ENCODE measurements at places on chromosomes 16 and 17.

GRCh38 chr16:67470359-67470758 lies 10.6 kb downstream of the ATP6V0D1 start:
- DNase-seq, result peak; percentile 19

DNA sequence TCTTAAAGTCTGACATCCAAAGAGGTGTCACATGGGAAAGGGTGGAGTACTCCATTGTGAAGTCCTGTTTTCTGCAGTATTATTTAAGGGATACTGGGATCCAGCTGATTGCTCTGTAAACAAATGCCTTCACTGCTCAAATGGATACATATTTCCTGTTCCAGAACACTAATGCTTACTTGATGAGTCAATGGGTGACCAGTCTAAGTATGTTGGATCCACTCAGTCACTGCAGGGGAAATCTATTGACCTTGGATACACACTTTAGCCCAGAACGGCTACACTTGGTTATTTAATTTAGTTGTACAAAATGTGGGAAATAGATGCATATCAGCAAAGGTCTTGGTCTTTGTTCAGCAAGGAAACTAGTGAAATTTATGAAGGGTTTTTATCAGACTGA lies 261.4 kb downstream of the MAP2K4 start:
- DNase-seq, result no peak

GRCh38 chr17:40604327-40605080 lies 39.2 kb upstream of the CCR7 start:
- DNase-seq, result no peak

DNA sequence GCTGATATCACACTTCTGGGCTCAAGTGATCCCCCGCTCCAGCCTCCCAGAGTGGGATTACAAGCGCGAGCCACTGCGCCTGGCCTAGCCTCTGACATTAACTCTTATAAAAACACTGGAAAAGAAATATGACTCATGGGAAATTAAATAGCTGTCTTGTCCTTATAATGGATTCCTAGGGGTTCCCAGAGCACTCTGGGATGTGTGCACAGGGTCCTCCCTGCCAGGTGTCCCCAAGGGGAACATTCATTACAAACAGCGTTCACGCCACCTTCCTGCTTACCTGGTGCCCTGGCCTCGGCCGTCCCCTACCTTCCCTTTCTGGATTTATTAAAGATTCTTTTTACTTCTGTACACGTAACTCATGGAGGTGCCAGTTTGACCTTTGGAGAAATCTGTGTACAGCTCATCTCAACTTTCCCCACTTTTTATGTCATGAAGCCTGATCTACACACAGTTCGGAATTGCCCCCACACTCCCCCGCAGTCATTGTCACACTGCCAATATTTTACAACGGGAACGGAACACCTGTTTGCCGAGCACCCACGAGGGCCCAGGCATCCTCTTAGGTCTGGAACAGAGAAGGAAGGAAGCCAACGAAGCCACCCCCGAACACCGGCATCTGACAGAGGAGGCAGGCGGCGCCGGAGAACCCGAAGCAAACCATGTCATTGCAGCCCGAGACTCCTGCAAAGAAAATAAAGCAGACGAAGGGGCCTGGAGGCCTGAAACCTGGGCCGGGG lies 39.7 kb upstream of the MEAK7 start:
- no peak for DNase-seq

DNA sequence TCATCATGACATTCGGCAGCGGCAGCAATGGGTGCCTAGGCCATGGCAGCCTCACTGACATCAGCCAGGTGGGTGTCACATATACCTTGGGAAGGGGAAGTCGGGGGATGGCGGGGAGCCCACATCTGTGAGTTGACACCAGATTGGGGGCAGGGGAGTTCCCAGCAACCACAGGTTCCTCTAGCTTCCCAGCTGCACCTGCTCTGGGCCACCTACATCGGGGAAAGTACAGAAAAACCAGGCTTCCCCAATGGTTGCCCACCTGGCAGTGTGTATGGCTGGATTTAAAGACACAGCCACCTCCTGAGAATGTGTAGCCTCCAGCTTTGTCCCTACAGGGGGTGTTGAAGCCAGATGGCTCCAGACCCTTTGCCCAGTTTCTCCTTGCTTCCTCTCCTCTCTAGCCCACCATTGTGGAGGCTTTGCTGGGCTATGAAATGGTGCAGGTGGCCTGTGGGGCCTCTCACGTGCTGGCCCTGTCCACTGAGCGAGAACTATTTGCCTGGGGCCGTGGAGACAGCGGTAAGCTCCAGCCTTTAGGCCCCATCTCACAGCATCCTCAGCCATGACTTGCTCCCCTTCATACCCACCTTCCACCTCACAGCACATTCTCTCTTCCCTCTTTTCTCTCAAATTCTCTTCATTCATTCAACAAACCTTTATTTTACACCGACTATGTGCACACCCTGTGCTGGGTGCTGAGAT lies 5.0 kb upstream of the TRAF4 start:
- DNase-seq, result no peak

- no peak for DNase-seq
Observed at GRCh38 chr17:67746704-67747571, 29.2 kb downstream of the NOL11 start.

- DNase-seq, result no peak
Observed at GRCh38 chr16:57801098-57801808, 1.0 kb downstream of the KIFC3 start.

DNA sequence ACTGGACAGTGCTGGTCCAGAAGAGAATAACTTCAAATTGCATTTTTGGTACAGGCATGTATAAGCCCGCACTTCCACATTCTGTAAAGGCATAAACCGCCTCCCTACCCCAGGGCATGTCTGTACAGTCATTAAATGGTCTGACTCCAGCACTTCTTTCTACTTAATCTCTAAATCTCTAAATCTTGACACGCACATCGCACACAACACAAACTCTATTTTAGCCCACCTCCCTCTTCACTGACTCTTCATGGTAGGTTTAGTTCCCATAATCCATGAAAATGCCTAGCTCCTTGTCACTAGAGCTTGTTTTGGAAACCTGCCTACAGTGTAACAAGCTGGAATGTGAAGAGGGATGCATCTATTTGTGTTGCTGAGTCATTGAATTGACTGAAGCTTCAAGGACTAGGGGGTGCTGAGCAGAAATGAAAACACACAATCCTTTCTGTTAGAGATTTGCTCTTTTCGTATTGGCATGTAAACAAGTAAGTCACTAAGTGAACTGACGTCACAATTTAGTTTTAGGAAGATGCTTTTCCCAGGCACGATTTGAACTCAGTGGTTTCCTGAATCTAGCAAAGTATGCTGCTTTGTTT lies 1.6 kb upstream of the DUSP14 start:
- DNase-seq, result peak; percentile 23

DNA sequence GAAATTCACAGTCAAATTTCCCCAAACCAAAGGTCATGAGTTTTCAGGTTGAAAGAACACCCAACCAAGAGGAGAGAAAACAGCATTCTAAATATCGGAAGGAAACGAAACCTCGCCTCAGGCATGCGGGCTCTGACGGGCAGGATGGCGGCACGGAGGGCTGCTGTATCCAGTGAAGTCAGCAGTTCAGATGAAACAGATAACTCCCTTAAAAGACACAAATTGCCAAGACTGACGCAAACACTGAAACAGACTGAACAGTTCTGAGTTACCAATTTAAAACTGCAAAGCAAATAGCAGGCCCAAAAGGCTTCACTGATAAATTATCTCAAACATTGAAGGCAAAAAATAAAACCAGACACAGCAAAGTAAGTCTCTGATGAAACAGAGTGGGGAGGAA lies 20.6 kb upstream of the CDH15 start:
- DNase-seq, result no peak

GRCh38 chr16:59179446-59180082 lies 445.4 kb upstream of the GOT2 start:
- DNase-seq, result no peak
